ENCODE measurements at places on chromosomes 6 and 20.

DNA sequence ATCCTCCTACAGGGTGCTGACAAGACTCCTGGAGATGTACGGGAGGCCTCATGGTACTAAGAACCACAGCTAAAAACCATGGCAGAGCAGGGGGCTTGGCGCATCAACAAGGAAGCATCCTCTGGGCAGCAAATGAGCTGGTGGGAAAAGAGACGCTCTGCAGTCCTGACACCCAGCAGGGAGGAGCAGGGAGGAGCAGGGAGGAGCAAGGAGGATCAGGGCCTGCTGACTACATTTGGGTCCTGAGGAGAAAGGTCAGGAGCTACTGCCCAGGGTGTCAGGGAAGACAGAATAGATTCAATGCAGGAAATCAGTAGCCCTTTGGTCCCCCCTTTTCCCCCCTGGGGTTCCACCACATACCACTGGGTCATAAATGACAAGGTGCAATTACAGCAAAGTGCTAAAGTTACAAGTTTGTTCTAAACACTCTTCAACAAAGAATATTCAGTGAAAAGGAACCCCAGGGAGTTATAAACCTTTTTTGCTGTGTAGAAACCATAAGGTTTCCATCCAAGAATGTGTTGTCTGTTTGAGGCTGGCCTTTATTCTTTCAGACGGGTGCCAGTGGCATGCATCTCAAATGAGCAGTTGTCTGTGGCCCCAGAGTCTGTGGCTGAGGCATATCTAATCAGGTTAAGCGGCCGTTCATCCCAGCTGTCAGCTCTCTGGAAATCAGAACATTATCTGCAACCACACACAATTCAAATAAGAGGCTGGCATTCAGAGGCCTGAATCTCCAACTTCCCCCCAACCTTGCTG lies 325.0 kb downstream of the CDC5L start:
- DNase-seq: no peak

DNA sequence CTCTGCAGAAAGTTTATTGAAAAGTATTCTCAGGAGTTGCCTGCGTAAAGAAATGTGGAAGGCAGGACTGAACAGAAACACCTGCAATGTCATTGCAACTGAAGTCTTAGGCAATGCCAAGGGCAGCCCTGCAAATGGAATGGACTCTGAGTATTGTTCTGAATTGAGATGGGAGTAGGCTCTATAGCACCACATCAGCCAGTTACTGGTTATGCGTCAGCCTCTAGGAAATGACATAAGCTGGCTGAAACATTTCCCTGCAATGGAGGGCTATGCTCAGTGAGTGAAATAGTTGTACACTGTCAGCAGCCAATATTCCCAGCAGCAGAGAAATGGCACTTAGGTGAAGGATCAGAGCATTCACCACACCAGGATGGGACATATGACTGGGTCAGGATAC lies 13.8 kb upstream of the GJE1 start:
- no peak for DNase-seq

DNA sequence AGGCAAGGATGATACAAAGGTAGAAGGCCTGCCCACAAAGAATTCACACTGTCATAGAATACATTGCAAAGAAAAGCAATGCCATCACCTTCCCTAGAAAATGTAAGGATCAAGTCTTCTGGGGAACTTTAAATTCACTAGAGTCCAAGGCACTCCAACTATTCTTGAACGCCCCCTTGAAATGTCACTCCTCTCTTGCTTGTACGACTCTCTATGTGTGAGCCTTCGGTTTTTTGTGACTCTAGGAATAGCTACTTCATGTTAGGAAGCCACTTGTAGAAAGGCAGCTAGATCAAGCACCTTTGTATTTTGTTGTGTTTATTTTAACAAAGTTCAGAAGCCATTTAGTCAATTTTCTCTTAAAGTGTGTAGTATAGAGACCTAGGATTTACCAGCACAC lies 159.2 kb upstream of the ARID1B start:
- DNase-seq: no peak

DNA sequence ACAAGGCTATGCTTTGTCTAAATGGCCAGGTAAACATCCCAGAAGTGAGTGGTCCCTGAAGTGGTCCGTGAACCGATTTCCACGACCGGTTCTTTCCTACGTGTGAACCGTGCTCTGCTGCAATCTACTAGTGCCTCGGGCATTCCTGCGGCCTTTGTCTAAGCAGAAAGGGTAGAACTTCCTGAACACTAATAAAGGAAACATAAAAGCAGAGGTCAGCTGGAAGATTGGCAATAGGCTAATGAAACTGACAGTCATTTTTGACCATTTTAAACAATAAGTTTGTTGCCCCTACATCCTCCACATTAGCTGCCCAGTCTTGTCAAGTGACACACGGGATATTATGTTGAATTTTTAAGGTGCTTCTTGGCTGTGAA lies 410.0 kb downstream of the PLCB1 start:
- DNase-seq: no peak

GRCh38 chr20:52457826-52458225 lies 266.2 kb upstream of the ZFP64 start:
- no peak for DNase-seq

- DNase-seq: peak; percentile 84
Measured at GRCh38 chr20:63498960-63499337, at the start of gene EEF1A2. Gene EEF1A2 (minus strand): TSS chr20:63499083. CDS start chr20:63497763, 1,320 bp downstream.

- DNase-seq: no peak
Measured at GRCh38 chr6:87907521-87907920, 140.1 kb upstream of the SPACA1 start.

DNA sequence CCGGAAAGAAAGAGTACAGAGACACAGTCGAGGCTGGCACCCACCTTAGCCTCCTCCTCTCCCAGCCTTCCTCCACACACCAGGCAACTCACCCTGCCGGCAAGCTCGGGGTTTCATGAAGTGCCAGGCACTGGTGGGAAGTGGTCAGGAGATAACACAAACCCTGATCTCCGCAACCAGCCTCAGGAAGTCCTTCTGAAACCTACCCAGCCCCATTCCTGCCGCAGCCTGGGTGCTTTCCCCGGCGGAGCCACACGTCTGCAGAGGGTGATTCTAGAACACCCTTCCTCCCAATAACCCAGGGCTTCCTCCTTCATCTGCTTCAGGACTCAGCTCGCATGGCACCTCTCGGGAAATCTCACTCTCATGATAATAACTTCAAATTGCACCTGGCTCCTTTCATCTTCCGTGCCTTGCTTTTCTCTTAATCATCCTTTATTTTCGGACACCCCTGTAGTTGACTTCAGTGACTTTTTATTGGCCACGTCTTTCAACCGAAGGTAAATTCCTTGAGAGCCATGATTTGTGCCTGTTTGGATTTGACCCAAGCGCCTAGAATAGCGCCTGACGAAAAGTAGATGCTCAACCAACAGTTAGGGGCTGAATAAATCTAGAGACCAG lies 8.7 kb upstream of the HLA-E start:
- no peak for DNase-seq

DNA sequence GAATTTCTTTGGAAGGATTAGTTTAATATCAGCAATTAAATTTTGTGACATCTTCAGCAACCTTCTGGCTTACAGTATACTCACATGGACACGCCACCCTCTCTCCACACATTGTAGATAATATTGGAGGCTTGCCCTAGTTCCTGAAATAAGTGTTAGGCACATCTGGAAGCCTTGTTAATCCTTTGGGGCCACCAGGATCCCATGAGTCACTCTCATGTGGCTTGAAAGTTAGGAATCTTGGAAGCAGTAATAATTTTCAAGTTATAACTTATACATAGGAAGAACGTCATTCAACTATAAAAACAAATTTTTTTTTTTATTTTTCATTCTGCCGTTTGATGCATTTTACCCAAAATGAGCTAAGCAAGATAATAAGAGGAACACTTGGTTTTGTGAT lies 20.5 kb downstream of the LAMA4 start:
- DNase-seq: no peak

- DNase-seq: no peak
Measured at GRCh38 chr6:110617057-110617456, 140.6 kb upstream of the SLC22A16 start.

DNA sequence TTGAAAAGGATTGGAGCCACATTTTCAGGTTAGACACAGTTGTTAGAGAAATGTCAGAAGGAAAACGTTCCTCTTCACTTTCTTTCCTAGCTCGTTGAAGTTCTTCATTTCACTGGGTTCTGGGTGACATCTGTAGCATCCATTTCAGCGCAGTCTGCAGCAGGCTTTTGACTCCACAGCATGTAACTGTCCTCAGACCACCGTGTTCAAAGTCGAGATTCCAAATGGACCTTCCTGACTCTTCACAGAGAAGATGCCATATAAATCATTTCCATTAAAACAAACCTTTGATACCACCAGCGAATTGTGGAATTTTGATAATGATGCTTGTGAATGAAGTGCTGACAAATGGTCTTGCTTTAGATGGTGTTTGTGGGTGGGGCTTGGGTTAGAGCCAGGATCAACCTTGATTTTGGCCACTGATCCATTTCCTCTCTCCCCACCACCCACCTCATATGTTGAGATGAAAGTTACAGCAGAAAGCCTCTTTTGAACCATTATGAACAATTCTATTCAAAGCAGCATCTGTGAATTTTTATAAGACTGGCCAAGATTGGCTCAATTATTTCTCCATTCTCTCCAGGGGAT lies 185.3 kb upstream of the PREP start:
- no peak for DNase-seq

GRCh38 chr6:136051140-136051775 lies 198.9 kb downstream of the MTFR2 start:
- DNase-seq: no peak

- no peak for DNase-seq
Measured at GRCh38 chr6:136764517-136764993, 27.7 kb downstream of the MAP3K5 start.

GRCh38 chr6:118495485-118496280 lies 52.4 kb upstream of the PLN start:
- no peak for DNase-seq

- DNase-seq: no peak
Measured at GRCh38 chr6:76876922-76877553, 586.3 kb downstream of the HTR1B start.

GRCh38 chr6:105819745-105820144 lies 266.4 kb upstream of the PRDM1 start:
- DNase-seq: no peak

DNA sequence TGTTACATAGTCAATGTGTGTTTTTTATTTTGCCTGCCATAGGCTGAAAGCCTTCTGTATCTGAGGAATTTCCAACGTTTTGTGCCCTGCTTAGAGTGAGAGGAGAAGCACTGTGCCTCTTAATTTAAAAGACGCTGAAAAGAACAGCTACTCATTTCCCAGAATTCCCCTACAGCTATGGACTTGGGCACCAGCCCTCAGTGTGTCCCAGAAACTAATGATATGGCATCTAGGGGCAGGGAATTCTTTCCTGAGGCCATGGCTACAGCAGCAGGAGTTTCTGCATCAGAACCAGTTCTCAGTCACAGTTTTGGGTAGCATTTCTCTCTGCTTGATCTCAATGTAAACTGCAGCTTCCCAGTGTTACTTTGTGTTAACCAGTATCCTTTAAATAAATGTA lies 20.2 kb downstream of the OPN5 start:
- no peak for DNase-seq

DNA sequence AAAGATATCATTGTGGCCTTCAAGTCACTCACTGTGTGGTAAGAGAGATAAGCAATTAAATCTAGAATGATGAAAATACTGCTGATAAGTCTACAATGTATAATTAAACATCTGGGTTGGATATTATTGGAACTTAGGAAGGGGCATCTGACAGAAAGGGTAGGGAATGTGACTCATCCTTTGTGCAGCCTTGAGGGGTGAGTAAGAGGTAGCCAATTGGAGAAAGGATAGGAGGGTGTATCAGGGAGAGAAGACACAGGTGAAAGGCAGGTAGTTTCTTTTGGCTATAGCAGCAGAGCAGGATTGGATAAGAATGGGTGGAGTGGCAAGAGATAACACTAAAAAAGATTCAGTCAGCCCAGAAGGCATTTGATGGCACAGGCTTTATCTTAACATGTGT lies 182.0 kb downstream of the COL21A1 start:
- DNase-seq: no peak

GRCh38 chr20:25984933-25985332 lies 288.3 kb upstream of the ZNF337 start:
- DNase-seq: no peak

DNA sequence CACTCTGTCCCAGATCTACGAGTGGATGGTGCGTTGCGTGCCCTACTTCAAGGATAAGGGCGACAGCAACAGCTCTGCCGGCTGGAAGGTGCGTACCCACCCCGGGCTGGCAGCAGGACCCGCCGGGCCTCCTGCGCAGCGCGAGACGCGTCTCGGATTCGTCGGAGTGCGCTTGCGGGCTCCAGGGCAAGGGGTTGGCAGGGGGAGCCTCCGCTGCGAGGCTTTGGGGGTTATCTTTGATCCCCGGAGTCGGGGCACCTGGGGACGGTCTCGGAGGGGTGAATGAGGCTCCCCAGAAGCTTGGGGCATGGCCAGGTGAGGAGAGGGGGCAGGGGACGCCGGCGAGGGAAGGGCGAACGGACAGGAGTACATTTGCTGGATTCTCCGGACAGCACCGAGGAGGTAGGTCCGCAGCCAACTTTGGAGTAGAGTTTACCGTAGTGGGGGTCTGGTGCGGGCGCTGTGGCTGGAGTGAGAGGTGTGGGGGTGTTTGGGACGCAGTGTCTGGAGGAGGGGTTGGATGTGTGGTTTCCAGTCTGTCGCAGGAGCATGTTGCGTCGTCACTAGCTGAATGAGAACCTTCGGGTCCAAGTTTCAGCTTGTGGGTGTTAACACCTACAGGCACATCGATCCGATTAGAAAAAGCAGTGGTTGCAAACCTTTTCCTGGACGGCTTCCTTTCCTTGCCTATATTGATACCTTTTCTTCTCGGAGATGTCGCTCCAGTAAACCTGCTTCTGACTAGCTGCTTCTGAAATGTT lies 1.2 kb downstream of the FOXO3 start:
- DNase-seq: no peak

GRCh38 chr6:100366419-100366818 lies 98.3 kb downstream of the SIM1 start:
- DNase-seq: no peak

DNA sequence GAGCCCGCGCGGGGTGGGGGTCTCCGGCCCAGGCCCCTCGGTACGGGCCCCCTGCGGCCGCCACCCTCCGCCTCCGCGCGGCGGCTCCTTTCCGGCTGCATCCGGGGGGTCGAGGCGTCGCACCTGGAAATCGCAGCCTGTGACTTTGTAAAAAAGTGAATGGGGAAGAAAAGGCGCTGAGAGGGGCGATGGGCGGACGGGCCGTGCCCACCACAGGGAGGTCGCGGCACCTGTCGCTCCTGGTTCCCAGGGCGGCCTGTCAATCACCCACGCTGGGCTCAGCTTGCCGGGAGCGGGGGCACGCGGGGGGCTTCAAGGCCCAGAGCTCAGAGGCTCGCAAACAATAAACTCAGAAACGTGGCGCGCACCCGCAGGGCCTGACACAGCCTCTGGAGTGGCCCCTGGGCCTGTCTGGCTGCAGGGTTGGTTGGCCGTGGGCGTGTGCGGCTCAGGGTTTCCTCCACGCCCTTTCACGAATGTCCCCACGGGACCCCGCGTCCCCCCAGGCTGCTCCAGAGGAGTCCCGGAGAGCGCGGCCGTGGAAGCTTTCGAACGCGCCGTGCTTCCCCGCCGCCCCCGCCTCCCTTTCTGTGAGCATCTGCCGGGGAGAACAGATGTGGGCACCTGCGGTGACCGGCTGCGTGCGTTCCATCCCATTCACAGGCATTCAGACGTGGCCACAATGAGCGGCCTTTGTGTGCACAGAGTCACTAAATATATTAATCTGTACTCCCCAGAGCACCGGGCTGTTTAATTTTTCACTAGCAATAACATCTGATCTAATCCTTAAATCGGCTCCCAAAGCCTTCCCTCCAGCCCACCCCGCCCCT lies 6.1 kb upstream of the DLL1 start:
- DNase-seq: no peak
